Renal pelvis (tissue), 12 donors: ENCODE measurements at places on chromosomes 16 and 17. TPM values are rescaled to one million over a fixed set of nuclear protein-coding genes. Genes with fewer than 3 reads are reported as not detected.
A peak's percentile ranks its signal among the peaks of the same experiment; 100 is the strongest.

GAST gene
- not detected for polyA plus RNA-seq

KRT36 gene
- not detected for polyA plus RNA-seq

HCRT gene
- polyA plus RNA-seq: not detected

ATP2A3 gene
- polyA plus RNA-seq: 6.0 TPM

- DNase-seq: no peak
These were observed 27.7 kb upstream of the NDRG4 start for GRCh38 chr16:58472266-58472665.

LITAFD gene
- polyA plus RNA-seq: not detected

TBC1D3C gene
- not detected for polyA plus RNA-seq

GRCh38 chr17:75130632-75131277 lies 787 bp downstream of the NT5C start:
- DNase-seq: no peak

- DNase-seq: no peak
These were observed 1.5 kb upstream of the RNF112 start for GRCh38 chr17:19409509-19409908.

DNA sequence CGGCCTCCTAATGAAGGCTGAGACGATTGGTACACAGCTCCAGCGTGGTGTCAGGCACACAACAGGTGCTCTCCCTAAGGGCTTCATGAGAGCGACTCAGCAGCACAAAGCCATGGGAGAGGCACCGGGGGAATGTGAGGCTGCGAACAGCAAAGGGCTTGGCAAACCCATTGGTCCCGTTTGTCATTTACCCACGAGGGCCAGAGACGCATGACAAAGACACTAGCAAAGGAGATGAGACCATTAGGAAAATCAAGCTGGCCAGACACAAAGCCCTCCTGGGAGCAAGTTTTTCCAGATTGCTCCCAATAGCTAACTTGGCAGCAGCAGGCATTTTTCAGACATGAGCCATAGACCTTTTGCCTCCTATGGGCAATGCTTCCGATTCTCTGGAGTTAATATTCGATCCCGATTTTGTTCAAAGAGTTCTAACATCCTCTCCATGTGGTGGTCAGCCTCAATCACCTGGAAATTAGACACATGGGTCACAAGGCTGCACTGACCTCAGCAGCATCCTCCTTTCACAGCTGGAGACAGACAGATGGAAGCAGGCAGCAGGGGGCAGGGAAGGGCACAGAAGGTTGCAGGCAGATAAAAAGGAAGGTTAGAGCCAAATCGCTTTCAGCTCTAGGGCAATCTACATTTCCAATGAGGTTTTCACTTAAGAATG lies 38.2 kb downstream of the TK2 start:
- no peak for DNase-seq

GRCh38 chr16:86580791-86581170 lies 2.4 kb downstream of the FOXL1 start:
- no peak for DNase-seq

DNA sequence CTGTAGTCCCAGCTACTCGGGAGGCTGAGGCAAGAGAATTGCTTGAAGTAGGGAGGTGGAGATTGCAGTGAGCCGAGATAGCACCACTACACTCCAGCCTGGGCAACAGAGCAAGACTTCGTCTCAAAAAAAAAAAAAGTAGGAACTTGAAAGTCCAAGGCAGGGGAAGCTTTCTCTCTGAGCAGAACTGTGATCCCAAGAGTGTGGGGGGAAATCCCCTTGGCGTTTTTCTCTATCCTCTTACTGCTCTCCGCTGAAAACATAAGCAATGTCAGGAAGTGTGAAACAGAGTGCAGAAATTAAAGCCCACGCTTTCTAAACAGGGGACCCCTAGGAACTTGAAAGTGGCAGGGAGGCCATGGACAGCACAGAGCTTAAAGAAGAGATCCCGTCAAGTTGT lies 9.8 kb upstream of the CMTM3 start:
- DNase-seq: no peak

SARM1 gene
- 15.9 TPM for polyA plus RNA-seq

DNA sequence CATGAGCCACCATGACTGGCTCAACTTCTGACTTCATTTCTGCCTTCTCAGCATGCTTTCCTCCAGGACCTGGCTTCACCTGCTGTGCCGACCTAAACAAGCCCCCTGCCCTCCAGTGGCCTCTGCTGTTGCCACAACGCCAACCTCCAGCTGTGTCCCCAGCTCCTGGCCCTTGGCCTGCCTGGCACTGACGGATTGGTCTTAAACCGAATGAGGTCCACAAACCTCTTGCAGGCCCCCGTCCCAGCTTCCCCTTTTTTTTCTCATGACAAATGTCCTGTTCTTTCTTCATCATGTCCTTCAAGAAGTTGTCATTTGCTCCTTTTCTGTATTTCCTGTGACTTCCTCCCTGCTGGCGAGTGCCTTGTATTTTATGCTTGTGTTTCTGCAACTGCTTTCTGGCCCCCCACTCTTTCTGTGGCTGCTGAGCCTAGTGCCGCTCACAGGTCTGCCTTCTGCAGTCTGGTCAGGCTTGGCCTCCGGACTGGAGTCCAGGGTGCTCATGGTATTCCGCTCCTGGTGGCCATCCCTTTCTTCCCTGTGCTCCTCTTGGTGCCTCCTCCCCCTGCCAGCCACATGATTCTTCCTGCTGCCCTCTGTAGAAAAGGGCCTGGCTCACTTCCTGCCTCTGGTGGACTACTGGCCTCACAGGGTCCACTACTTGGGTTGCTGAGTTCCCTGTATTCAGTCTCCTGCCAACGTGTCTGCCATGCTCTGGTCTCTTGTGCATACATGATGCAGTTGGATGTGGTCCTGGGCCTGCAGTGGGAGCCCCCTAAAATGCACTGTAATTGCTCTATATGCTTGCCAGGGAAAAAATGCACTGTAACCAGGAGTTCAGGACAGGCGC lies 2.9 kb downstream of the ATP6V0C start:
- no peak for DNase-seq

DNA sequence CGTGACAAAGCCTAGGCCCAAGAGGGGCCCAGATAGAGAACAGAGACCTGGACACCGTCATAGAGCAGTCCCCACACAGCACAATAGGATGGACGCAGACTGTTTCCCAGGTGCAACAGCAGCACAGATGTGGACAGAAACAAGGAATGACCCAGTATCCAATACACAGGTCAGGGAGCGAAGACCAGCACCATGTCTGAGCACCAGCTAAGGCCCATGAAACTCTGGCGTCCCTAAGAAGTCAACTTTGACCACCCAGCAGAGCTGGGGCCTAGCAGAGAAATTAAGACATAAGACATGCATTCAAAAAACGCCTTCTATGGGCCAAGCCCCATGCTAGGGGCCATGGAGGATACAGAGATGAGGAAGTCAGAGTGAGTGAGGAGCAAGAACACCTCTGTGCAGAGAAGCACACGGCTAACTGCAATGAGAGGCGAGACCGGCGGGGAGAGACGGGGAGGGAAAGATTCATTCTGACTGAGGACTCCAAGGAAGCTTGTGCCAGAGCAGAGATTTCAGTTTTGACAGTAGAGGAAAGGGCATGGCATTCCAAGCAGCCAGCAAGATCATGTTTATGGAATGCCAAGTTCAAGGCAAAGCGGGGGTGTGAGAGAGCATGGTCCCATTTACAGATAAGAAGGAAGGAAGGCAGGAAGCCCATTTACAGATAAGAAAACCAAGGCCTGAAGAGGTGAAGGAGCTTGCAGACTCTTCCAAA lies 50.8 kb downstream of the PITPNM3 start:
- DNase-seq: no peak

GRCh38 chr17:61627125-61627524 lies 36.1 kb upstream of the NACA2 start:
- no peak for DNase-seq

GRCh38 chr17:50660042-50660886 lies 25.6 kb downstream of the ABCC3 start:
- DNase-seq: no peak

DNA sequence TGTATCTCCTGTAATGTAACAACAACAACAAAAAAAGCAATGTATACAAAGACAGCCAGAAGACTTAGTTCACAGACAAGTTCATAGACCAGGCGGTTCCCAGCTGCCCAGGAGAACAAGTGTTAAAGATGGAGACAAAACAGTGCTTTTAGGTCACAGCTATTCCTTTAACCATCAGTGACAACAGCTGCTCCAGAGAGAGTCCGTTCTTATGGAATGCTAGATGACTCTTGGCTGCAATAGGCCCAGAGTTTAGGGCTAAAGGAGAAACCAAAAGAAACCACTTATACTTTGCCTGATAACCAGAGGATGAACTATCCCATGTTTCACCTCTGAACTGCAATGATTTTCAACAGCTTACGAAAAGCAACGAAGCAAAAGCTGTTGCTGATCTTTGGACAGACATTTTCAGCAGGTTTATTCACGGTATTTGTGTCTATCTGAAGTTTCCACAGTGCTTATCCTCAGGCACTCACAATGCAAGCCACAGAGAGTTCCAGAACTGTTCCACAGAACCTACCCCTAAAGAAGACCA lies 6.0 kb downstream of the ZCCHC14 start:
- no peak for DNase-seq

DNA sequence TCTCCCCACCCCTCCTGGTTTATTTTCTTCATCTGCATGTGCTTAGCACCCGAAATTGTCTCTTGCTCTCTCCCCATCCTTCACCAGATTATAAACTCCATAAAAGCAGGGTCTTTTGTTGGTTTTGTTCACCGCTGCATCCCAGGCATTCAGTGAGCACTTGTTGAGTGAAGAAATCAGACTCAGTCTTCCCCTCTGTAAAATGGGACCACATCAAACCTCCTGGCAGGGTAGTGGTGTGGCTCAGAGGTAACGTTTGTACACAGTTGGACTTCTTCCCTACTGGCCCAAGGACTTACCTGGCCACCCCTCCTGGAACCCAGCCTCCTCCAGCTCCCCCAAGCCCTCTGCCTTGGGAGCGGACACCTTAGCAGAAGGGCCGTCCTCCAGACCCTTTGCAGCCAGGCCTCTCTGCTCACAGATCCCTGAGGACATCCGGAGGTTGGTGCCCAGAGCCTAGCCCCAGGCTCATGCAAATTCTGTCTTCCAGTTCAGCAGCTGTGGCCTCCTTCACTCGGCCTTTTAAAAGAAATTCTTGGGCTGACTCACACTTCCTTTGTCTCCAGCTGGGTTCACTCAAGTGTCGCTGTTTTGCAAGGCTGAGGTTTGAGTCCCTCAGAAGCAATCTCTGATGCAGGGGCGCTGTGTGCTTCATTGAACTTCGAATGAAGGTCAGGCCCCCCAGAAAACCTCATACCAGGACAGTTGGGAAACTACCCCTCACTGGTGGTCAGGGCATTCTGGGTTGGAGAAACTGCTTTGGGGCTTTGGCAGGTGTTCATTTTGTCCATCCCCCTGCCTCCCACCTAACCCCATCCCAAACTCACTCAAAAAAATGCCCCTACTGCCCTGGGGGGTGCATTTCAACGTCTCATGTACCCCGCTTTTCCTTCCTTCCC lies 16.8 kb upstream of the RMI2 start:
- peak; percentile 94 for DNase-seq

- no peak for DNase-seq
These were observed 41.8 kb downstream of the NUP93 start for GRCh38 chr16:56771558-56772279.

TP53 gene
- polyA plus RNA-seq: 74.8 TPM

DNA sequence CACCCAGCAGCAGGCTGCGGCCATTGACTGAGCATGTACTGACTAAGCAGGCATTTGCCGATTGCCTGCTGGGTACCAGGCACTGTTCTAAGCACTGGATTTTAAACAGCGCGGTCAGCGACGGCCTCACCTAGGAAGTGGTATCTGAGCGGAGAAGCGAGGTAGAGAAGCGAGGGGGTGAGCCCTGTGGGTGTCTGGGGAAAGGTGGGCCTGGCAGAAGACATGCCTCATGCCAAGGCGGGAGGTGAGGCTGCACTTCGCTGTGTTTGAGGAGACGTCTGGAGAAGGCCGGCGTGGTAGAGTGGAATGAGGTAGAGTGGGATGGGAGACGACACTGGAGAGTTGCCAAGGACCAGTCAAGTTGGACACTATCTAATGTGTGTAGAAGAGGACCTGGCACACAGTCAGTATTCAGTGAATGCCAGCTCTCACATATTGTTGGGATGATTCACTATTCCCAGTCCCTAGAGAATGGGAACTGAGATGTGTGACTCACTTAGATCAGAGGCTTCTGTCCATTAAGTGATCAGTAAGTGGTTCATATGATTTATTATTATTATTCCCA lies 14.4 kb downstream of the SYCE1L start:
- DNase-seq: no peak

ITGAL gene
- polyA plus RNA-seq: 2.1 TPM

GRCh38 chr16:10870808-10871156 lies 6.2 kb upstream of the CIITA start:
- DNase-seq: no peak

KRTAP17-1 gene
- polyA plus RNA-seq: not detected

ETV4 gene
- 39.7 TPM for polyA plus RNA-seq

TBX21 gene
- polyA plus RNA-seq: 0.18 TPM

TM4SF5 gene
- polyA plus RNA-seq: 2.4 TPM

DNA sequence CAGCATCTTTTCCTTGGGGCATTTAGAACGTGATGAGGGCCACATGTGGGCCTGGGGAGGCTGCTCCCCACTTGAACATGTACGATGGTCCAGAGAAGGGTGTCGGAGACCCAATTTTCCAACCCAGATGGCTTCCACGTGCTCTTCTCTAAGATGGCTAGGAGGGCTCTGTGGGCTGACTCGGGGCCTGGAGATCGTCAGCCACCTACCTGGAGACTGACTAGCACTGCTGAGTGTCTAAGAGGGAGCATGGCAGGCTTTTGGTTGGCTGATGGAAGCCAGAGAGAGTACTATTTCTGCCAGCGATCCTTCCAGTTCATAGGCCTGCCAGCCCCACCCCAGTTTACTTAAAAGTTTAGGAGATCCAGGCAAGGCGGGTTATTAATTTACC lies 60.2 kb upstream of the CLEC18A start:
- no peak for DNase-seq

DNA sequence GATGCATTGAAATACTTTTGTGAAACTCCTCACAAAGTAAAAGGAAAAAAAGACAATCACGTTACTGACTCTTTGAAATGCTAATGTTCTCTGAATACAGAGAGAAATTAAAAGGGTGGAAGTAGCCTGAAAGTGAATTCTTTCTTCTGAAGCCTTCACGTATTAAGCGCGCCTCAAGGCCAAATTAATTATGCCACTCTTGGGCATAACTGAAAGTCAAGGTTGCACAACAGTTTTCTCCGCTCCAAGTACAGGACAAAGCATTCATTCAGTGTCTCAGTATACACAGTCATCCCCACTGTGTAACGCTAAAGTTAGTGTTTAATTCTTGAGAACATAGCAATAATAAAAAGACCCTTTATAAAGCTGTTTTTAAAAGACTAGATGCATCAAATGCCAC lies 21.5 kb downstream of the PARN start:
- DNase-seq: no peak

HASPIN gene
- polyA plus RNA-seq: 3.2 TPM

GRCh38 chr16:23175651-23176050 lies 6.9 kb upstream of the SCNN1G start:
- DNase-seq: no peak

CORO6 gene
- polyA plus RNA-seq: 3.8 TPM

DNA sequence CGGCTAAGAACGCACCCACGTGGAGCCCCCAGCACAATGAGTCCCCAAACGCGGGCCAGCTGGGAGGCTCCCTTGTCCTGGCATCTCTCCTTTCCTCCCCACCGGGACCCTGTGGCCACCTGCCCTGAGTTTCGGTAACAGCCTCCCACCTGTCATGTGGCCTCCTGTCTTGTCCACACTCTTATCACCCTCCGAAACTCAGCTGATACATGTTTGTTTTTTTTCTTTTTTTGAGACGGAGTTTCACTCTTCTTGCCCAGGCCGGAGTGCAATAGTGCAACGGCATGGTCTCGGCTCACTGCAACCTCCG lies 105.7 kb upstream of the CREBBP start:
- no peak for DNase-seq
